ENCODE measurements at places on chromosomes 5 and 9.

DNA sequence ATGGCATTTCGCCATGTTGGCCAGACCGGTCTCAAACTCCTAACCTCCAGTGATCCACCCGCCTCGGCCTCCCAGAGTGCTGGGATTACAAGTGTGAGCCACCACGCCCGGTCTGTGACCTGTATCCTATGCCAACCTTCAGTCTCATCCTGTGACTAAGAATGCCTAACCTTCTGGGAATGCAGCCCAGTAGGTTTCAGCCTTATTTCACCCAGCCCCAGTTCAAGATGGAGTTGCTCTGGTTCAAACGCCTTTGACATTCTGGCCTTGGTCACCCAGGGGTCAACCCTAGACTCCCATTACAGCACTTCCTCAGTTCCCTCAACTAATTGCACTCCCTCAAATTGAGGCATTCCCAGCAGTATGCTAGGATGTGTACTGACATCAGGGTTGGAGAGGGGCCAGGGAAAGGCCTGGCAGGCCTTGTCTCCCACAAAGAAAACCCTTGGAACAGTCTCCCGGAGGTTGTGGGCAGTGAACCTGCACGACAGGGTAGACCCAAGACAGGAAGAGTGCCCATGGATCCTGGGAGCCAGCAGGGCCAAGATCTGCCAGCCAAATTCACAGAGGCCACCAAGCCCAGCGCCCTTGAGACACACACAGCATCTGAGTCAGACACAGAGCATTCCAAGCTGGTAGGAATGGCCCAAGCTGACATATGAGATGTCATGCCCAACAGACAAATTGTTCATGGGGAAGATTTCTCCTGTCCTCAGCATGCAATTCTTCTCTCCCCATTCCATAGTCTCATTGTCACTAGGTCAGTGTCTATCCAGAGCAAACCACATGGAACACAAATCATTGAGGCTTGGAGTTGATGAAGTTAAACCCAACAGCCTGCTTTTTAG, 24.9 kb upstream of the SMU1 start:
- DNase-seq, result no peak

GRCh38 chr9:135707252-135708138, 5.5 kb downstream of the KCNT1 start:
- DNase-seq, result no peak

DNA sequence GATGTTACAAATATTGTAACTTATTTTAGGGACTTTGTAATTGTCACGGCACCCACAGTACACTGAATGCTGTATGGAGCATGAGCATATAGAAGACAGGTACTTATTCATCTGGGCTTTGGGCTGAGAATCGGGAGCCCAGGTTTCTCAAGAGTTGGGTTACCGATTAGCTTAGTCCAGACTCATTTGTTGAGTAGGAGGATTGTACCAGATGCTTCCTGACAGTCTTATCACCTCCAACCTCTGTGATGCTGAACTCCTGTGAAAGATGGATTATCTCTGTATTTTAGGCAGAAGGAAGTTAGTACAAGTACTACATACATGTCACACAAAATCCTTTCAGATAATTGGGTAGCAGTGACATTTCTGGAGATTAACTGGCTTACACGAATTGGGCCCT, 79.2 kb downstream of the SV2C start:
- no peak for DNase-seq

- DNase-seq, result no peak
Observed at GRCh38 chr5:74373076-74373475, 267.5 kb downstream of the ENC1 start.

Data from spleen (tissue), 13 donors.